NCI-H748 treated with DMSO at 0.1 percent for 48 hours (cell line): ENCODE measurements at places on chromosomes 11 and 22.

DNA sequence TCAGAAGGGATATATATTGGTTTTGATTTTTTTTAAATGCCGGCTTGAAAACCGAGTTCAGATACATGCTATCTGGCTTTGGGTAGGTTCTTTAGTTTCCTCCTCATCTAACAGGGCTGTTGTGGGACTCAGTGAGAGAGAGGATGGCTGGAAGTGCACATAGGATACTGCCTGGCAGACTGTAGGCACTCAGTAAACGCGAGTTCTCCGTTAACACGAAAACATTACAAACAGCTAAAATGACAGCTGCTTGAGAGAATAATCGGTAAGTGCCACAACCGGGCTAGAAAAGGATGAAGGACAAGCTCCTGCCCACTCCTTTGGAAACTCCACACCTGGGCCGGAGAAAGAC, 369 bp downstream of the XRRA1 start:
- DNase-seq = peak; percentile 32

GRCh38 chr11:61718621-61719302, 33.7 kb upstream of the MYRF start:
- DNase-seq = no peak

DNA sequence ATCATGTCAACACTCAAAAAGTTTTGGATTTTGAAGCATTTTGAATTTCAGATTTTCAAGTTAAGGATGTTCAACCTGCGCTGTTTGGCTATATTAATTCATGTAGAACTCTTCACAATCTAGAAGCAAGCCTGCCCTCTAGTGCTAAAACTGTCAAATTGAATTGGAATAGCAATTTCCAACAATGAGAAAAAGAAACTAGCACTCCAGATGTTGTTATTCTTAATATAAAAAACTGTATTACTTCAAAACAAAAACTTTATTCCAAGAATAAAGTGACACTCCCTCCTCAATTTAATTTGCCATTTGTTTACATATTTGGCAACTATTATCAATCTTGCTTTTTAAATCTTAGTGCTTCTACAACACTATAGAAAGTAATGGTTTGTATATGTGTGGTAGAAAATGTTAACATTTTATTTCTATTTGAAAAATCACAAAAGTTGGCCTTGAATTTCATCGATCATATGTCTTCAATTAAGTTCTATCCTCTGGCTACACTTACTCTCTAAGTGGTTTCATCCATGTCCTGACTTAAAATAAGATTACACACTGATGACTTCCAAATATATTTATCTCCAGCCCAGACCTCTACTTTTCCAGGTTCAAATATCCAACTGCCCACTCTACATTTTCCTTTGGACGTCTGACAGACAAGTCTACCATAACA, 36.6 kb downstream of the DCUN1D5 start:
- DNase-seq = peak; percentile 4

DNA sequence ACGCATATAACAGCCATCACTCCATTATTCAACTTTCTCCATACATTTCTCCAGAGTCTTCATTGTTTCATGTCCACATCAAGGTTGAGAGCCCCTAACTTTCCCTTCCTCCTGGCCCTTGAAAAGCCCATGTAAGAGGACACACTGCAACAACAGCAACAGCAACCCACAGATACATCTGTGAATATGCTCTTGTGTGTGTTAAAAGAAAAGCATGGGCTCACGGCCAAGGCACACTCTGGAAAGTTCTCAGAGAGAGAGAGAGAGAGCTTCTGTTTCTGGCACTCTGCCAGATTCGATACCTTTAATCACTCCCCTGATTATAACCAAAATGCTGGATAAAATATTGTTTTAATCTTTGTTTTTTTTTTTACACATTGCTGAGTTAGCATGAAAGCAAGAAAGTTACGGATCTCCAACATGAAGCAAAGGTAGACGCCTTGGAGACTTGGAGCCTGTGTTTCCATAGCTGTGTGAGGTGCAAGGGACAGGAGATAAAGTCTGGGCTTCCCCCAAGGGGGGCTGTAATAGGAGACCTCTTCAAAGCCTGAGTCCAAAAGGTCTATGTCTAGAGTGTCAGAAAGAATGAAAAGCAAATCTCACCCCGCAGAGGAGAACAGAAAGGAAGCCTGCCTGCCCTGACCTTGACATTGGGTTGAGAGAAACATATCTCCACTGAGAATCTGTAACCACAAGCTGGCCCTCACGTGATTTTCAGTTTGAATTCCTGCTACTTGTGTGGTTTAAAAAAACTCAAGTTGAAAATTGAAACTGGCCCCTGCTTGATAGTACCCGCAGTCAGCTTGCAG, 33.7 kb upstream of the MPPED1 start:
- no peak for DNase-seq

DNA sequence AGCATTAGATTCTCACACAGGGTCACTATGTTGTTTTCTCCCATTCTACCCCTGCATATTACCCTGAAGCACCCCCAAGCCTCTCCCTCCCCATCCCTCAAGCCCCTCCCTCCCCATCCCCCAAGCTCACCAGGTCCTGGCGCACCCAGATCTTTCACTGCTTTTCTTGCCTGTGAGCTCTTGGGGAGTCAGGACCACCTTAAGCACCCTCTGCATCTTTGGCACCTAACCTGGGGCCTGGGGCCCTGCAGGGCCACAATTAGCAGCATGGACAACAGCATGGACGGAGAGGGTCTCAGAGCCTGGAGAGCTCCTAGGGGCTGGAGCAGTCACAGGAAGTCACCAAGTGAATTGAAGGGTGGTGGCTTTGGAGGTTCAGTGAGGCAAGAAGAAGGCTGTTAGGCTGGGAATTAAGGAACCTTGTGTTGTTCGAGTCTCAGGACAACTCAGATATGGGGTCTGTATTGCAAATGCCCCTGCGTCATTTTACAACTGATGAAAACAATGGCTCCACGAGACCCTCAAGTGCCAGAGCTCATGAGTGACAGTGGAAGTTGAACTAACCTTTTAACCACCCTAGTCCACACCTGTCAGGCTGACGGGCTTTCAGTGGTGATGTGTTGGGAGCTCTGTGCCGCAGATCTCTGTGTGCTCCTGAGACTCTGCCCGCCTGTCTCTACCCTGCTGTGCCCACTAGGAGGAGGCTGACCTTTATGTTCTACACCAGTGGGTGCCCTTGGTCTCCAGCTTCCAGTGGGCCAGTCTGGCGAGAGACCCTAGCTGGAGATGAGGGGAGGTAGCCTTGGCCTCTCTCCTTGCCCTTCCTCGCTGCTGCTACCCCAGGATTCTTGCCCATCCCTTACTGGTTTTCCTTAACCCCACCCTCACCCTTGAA, 111.3 kb upstream of the OR4B1 start:
- DNase-seq = no peak

GRCh38 chr11:19370100-19370861, 129.5 kb upstream of the E2F8 start:
- DNase-seq = no peak

GRCh38 chr11:33525789-33526188, 174.8 kb downstream of the C11orf91 start:
- DNase-seq = no peak

DNA sequence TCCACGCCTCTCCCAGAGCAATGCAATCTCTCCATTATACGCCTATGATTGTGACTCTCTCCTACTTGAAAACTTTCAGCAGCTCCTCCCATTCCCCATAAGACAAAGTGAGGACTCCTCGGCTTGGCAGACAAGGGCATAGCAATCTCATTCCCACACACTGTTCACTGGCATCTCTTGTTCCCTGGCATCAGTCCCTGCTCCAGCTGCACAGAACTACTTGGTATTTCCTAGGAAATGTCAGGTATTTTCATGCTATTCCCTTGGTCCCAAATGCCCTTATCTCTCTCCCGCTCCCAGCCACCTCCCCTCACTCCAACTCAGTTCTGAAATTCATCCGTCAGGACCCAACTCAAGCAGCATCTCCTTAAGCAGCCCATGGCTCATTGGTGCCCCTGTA, 28.4 kb downstream of the TMPRSS5 start:
- DNase-seq = no peak

DNA sequence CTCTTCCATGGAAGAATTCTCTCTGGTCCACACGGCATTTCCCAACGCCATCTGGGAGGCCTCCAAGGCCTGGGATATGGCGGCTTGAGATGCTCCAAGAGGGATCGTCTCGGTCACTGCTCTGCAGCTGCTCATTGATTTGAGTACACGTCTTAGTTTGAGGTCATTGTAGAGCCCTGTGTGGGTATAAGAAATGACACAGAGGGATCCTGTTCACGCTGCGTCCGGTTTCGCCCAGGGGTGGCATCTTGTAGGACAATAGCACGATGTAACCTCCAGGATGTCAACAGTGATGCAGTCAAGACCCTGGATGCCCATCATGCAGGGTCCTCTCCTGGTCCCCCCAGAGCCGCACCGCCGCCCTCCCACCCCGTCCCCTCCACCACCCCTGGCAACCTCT, 564.6 kb downstream of the BRD1 start:
- no peak for DNase-seq

DNA sequence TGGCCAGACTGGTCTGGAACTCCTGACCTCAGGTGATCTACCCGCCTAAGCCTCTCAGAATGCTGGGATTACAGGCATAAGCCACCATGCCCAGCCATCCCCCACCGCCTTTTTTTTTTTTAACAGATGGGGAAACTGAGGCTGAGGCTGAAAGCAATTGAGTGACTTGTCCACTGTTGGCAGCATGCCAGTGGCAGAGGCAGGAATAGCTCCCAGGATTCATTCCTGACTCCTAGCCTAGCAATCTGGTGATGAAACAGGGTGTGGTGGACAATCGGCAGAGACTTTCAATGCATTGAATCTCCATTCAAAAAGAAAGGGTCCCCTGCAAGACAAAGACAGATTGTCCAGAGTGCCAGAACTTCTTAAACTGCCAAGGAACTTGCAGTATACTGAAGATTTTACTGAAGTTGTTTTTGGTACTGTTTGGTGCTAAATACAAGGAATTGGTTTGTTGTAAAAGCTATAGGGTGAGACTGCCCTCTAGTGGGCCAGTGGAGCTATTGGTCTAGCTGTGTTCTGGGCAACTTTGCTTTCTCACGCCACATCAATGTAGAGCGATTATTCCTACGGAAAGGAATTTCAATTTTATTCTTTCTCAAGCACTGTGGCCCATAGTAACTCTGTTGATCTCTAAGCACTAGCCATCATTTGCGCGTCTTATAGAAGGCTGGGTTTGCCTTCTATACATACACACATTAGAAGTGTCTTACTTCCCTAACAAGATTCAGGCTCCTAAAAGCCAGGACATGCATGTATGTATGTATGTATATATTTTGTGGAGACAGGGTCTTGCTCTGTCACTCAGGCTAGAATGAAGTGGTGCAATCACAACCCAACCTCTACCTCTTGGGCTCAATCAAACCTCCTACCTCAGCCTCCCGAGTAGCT, 21.0 kb downstream of the C22orf31 start:
- peak; percentile 32 for DNase-seq
